Iris pigment epithelial cell (primary cell): ENCODE measurements at places on chromosomes 7 and 10.
A peak's percentile ranks its signal among the peaks of the same experiment; 100 is the strongest.

- no peak for DNase-seq
Measured at GRCh38 chr7:131826960-131827359, 270.5 kb upstream of the PODXL start.

DNA sequence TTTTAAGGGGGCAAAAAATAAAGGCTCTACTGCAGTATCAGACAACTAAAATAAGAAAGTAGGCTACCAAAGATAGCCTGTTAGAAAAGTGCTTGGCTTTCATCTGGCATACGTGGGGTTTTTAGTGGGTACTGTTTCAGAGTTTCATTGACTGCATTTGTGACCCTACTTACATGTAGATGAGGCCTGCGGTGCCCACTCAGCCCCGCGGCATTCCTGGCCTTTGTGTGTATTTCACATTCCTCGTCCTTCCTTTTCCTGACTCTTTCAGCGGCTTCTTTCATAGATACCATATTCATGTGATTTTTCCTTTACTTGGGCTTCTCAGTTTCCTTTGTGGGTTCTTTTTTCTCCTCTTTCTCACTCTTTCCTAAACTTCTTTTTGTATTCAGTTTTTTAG, 50.7 kb downstream of the UBE3C start:
- no peak for DNase-seq

- DNase-seq, result no peak
Measured at GRCh38 chr7:21368317-21368716, 59.6 kb upstream of the SP4 start.

DNA sequence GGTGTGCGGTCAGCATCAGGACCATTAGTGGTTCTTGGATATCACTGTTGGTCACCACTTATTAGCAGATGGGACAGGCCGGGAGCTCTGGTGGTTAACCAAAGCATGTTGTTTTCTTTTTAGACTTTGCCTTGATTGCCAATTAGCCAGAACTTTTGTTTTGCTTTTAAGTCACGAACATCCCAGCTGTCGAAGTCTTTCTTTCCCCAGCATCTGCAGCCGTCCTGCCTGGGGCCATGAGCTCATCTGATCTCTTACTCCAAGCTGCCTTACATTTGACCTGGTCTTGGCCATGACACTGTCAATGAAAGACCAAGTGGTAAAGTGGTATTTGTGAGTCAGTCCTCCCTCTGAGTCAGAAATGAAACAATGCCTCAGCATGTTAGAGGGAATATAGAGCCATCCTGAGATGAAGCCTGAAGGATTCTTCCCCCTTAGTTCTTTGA, 53.9 kb upstream of the CREB5 start:
- peak; percentile 91 for DNase-seq

GRCh38 chr10:31875608-31876007, 53.0 kb downstream of the ARHGAP12 start:
- DNase-seq, result no peak

- DNase-seq, result no peak
Measured at GRCh38 chr7:47301657-47302295, 280.1 kb downstream of the TNS3 start.

DNA sequence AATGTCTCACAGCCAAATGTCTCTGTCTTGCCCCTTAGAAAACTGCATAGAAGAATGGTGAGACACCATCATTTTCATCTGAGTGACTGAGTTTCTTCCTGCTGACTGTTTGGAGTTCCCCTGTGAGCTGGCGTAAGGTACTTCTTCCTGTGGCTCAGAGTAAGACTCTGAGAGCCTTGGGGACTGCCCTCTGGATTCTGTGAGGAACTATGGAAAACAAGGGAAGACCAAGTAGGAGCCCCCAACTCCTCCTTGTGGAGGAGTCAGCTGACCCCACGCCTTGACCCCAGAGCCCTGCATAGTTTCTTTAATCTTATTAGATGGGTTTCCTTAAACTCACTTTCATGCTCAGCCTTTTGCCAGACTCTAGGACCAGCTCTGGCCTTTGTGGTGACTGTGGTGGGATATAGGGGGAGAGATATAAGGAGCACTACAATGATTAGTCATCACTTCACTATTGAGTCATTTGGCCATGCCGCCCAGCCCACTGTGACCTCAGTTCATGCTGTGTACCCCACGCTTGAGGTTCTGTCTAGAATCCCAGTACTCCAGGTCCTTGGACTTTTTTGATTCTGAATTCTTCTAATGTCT, 51.8 kb upstream of the FAM133B start:
- DNase-seq, result peak; percentile 86

- DNase-seq, result no peak
Measured at GRCh38 chr10:5906651-5907050, 16.6 kb downstream of the FBH1 start.

- DNase-seq, result no peak
Measured at GRCh38 chr10:102919246-102919959, 1.3 kb downstream of the CNNM2 start.

DNA sequence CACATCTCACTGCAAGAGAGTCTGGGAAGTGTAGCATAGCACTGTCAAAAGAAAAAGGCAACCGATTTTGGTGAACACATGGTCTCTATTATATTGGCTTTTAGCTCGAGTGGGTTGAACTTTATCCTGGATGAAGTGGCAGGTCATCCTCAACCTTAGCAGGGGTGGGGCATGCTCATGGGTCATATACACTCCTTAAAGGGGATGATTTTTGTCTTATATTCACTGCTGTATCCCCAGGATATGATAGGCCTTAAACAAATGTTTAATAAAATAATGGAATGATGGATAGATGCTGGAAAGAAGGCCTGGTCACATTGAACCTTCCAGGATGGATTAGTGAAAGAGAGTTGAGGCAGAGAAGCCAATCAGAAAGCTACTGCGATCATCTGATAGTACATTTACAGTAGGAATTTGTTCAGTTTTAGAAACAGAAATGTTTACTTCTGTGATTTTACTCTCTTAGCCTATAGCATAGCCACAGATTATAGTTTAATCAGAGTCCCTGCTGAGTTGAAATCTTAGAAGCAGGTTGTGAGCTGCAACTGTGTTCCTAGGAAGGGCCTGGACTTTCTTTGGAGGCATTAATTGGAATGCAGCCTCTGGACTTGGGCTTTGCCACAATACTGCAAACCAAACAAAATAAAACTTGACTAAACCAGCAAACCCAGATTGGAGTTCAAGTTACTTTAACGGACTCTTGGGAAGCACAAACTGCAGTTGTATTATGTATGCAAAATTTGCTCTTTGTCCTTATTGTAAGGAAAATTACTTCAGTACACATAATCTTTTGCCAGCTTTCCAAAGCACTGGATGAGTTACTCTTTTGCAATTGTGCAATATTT, 138.3 kb downstream of the BMPER start:
- no peak for DNase-seq

DNA sequence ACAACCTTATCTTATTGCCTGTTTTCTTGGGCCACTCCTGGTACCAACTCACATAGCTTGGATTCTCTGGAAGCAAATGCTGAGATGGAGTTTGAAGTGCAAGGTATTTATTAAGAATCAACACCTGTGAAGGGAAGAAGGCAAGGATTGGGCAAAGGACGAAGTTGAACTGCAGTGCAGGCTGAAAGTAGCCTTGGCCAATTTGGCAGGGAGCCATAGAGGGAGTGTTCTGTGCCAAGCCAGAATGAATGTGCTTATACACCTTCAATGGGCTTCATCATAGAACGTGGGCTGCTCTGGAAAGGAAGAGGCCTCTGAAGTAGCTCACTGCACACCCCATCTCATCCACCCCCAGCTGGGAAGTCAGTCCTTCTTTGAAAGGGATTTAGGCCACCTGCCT, 79.8 kb upstream of the IFRD1 start:
- DNase-seq, result no peak

- DNase-seq, result no peak
Measured at GRCh38 chr7:20197125-20197748, 19.9 kb downstream of the MACC1 start.

- no peak for DNase-seq
Measured at GRCh38 chr7:16652888-16653287, 6.9 kb downstream of the BZW2 start.

- DNase-seq, result peak; percentile 34
Measured at GRCh38 chr7:32059289-32060011, 10.8 kb downstream of the PDE1C start.

GRCh38 chr7:107152011-107152410, 16.8 kb upstream of the HBP1 start:
- DNase-seq, result peak; percentile 73

GRCh38 chr10:75403939-75404814, 2.6 kb upstream of the ZNF503 start:
- DNase-seq, result peak; percentile 7

DNA sequence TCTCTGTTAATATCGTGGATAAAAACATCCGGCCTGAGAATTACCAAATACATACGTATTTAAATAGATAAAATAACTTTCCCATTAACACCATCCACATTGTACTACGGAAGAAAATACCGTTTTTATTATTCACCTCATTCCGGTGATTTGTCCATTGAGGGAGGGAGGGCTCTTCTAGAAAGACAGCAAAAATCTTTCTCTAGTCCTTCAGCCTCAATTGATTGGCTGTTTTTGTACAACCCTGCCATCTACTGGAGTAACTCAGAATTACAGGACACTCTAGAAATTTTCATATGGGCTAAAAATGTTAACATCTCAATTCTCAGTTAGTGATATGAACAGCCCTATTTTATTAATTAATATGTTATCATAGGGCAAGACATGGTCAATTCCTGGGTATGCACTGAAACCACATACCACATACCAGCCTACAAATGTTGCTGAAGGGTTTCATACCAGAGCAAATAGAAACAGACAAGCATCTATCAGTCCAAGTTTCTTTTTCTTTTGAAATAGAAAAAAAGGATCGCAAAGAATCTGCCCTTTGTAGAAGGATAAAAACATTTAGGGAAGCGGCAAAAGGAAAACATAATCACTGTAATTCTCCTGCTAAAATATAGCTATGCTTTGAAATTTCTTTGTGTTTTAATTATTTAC, 55.8 kb upstream of the CDCA7L start:
- DNase-seq, result peak; percentile 87

DNA sequence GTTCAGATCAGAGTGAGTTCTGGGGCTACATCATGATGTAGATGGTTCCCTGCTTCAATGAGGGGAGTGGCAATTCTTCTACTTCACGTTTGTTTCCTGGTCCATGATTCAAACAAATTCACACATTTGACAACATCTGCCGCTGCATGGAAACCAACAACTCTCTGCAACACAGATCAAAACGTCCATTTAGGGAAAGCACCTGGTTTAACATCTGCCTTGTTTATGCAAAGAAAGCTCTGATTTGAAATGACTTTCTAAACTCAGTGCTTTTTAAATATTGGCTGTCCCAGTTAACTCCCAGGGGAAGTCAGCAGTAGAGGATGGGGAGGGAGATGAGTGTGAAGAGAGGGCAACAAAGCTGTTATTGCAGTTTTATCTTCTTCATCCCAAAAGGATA, 93.8 kb downstream of the GAD2 start:
- no peak for DNase-seq

GRCh38 chr7:87146740-87147386, 5.4 kb upstream of the DMTF1 start:
- no peak for DNase-seq

GRCh38 chr7:25289518-25289917, 61.2 kb upstream of the NPVF start:
- DNase-seq, result no peak

GRCh38 chr10:49559476-49559875, 20.6 kb upstream of the ERCC6 start:
- DNase-seq, result no peak

DNA sequence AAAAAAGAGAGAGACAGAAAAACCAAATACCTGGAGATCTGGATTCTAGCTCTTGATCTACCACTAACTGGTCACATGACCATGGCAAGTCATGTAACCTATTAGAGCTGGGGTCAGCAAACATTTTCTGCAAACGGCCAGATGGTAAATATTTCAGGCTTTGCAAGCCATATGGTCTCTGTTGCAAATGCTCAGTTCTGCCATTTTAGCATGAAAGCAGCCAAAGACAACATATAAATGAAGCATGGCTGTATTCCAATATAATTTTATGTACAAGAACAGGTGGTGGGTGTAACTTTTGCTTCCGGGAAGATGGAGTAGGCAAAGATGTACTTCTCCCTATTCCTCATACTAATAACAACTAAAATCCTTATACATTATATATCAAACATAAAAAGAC, 6.7 kb downstream of the FRA10AC1 start:
- no peak for DNase-seq

GRCh38 chr7:154985230-154985629, 17.7 kb downstream of the PAXIP1 start:
- DNase-seq, result no peak

DNA sequence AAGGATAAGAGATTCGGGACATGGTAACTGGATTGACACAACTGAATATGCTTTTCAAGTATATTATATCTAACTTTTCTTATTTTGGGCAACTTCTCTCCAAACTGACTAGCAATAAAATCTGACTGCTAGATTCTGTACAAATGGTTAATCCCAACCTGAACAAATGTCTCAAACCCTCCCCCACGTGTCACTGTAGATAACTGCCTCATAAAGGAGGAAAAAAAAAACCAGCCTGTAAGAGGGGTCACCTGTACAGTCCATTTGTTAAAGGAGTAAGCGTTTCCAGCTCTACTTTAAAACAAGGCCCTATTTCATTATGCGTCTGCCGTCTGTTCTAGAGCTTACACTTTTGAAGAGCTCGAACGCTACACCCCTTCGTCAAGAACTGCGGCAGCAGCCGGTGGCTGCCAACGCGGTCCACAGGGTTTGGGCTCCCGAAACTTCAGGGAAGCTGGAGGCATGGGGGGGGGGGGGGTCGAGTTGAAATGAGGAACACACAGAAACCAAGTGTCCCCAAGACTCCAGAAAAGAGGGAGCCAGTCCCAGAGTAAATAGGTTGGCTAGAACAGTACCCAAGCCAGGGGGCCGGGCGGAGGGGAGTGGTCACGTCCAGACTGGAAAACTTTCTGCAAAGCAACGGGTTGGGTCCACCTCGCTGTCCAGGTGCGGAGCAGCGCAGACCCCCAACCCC, 492 bp downstream of the COG5 start:
- DNase-seq, result no peak

- no peak for DNase-seq
Measured at GRCh38 chr10:132908621-132909295, 33.6 kb downstream of the CFAP46 start.

GRCh38 chr7:65354263-65354662, 19.4 kb upstream of the ZNF92 start:
- DNase-seq, result no peak

GRCh38 chr10:11210211-11210922, 192.7 kb downstream of the CELF2 start:
- DNase-seq, result no peak

DNA sequence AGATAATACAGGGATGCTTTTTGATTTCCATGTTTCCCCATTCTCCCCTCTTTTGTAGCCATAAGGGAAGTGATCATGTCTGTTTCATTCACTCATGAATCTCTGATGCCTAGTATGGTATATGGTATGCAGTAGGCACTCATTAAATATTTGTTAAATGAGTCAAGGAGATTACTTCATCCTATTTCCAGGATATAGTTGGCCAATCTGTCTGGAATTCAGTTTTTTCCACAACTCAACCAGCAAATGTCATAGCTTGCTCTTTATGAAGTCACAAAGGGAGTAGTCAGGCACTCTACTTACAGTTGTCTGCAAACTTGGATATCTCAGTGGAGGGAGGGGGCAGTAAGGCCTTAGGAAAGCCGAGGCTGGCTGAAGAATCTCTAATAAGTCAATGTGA, 853.6 kb downstream of the LRMDA start:
- DNase-seq, result peak; percentile 64
